ENCODE measurements at places on chromosomes 12 and 14.

DNA sequence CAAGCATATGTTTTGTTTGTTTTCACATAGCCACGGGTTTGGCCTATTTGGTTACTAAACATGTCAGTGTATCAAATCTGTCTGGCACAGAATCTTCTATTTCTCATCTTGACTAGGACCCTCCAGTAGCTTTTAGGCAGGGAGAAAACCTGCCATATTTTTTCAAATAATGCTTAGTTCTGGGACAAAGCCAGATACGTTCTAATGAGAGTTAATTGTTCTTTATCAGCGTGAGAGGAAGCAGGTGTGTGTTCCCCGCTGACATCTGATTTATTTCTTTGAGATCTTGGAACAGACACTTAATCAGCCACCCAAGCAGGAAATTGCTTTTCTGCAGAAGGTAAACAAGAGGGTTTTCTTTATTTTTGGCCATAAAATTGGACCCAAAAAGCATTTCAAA, 54.8 kb downstream of the GOLGA5 start:
- no peak for DNase-seq

DNA sequence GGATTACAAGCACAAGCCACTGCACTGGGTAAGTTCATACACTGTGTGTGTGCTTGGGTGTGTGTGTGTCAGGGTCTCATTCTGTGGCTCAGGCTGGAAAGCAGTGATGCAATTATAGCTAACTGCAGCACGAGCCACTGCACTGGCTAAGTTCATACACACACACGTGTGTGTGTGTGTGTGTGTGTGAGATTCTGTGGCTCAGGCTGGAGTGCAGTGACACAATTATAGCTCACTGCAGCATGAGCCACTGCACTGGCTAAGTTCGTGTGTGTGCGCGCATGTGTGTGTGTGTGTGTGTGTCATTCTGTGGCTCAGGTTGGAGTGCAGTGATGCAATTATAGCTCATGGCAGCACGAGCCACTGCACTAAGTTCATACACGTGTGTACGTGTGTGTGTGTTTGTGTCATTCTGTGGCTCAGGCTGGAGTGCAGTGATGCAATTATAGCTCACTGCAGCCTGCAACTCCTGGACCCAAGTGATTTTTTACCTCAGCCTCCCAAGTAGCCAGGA, 85.4 kb downstream of the HECTD1 start:
- DNase-seq, result peak; percentile 42

DNA sequence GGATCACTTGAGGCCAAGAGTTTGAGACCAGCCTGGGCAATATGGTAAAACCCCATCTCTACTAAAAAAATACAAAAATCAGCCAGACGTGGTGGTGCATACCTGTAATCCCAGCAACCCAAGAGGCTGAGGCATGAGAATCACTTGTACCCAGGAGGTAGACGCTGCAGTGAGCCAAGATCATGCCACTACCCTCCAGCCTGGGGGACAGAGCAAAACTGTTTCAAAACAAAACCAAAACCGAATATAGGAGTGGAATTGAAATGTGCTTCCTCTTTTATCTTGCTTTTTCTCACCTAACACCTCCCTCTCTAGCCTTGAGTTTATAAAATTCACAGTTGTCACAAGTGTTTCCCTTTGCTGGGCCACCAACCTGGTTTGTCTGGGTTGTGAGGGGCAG, 181.9 kb downstream of the PAH start:
- DNase-seq, result no peak

DNA sequence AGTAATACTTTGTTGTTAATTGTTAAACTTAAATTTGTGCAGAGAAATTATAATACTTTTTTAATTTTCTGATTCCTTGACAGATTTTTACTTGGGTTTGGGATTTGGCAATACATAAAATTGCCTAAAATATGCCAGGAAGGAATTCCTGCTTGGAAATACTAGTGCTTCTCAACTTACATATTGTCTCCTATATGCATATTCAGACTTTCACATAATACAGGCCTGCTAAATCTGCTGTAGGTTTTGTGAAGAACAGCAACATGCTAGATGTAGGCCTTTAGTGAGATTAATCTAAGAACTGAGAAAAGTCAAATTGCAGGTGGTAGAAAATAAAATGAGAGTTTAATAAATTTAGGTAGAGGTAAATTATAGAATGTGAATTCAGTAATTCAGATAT, 468.5 kb upstream of the MIS18BP1 start:
- no peak for DNase-seq

GRCh38 chr12:75390156-75390898, 562 bp upstream of the GLIPR1L2 start:
- no peak for DNase-seq

GRCh38 chr14:103526247-103526913, 2.6 kb upstream of the TRMT61A start:
- no peak for DNase-seq

DNA sequence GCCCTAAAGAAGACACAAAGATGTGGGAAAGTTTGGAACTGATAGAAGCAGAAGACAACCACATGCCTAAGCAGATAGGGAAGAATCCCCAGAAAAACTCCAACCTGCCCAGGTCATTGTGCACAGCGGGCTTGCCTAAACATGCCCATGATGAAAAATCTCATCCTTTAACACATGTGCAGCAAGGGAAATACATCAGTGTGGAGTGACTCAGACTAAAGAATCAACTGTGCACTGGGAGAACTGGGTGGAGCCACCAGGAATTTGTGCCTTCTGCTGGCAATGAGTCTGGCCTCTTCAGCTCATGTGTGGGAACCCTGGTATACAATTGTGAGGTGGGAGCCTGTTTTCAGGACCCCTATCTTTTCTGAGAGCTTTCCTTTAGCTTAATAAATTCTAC, 398.5 kb downstream of the FSCB start:
- no peak for DNase-seq

GRCh38 chr12:466762-467161, 7.0 kb downstream of the B4GALNT3 start:
- DNase-seq, result no peak

GRCh38 chr12:55721601-55722213, 1.5 kb downstream of the RDH5 start:
- no peak for DNase-seq

DNA sequence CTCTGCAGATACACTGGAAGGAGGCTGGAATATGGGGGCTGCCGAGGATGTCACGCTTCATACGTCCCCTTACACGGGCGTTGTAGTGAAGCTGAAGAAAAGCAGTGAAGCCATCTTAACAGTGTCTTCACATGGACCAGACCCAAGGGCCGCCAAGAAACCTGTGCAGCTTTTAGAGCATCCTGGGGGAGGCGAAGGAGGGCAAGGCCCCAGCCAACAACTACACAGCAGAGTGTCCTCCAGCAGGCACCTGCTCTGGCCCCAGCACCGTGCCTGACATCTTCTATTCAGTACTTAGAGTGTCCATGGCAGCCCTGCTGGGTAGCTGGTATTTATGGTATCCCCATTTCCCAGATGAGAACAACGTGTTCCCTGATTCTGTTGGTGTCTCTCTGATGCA, 48.9 kb upstream of the RIN3 start:
- no peak for DNase-seq

DNA sequence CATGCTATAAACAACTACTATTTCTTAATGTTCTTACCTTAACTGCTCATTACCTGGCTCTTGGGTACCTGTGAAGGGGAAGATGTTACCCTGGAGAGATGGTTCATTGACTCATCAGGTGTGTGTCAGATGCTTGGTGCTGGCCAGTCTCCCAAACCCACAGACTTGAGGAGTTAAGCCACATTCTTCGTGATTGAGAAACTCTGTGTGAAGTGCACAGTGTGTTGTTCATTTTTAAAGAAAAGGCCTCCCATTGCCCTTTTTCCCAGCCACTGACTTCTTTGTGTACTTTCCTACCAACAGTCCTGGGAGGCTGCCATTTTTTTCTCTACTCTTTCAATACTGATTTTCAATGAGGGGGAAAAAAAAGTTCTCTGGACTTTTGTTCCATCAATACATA, 3.2 kb downstream of the MGST1 start:
- peak; percentile 96 for DNase-seq

GRCh38 chr12:103912069-103912468, 18.1 kb upstream of the HSP90B1 start:
- DNase-seq, result no peak

DNA sequence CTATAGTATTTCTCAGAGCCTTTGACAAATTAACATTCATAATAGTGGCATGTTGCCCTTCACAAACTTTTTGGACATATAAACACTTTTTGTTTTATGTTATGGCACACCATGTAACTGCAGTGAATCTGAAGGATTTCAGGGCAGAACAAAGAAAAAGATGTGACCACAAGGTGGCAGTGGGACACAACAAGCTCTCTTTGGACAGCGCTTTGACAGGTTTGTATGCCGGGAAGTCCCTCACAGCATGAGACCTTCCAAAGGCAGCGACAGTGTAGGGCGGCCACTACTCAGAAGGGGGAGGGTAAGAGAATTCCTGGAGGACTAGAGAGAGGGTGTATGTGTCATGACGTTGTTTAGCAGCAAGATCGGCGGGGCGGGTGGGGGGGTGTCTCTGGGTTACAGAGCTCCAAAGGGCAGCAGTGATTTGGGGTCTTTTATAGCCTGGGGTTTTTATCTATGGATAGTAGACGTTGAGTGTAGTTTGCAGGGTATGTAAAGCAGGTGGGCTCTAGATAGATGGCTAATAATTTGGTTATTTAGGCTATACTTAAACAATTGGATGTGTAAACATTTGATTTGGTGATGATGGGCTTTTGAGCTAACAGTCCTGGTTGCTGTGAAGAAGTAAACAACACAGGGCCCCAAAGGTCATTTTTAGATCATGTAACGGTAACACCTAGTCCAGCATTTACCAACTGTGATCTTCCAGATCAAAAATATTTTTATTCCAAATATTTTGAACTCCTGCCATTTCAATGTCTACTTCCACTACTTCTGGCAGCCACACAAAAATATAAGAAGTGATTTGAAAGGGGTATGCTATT, 22.9 kb downstream of the ETFBKMT start:
- DNase-seq, result peak; percentile 87

GRCh38 chr12:1716215-1716862, 25.5 kb downstream of the ADIPOR2 start:
- DNase-seq, result no peak

GRCh38 chr12:113220593-113221180, 577 bp upstream of the TPCN1 start:
- no peak for DNase-seq

DNA sequence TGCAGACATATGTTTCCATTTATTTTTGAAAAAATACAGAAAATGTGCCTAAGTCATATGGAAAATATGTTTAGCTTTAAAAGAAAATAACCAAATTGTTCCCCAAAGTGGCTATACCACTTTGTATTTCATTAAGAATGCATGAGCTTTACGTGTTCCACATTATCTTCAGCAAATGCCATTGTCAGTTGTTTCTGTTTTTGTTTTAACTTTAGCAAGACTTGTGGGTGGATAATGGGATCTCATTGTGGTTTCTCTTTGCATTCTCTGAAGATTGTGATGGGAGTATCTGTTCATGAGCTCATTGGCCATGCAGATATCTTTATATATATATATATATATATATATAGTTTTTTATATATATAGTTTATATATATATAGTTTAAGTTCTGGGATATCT, 181.5 kb downstream of the CCER1 start:
- DNase-seq, result no peak

GRCh38 chr12:131923260-131923659, 5.8 kb upstream of the PUS1 start:
- no peak for DNase-seq

- no peak for DNase-seq
Measured at GRCh38 chr12:89217472-89217871, 134.8 kb downstream of the DUSP6 start.

GRCh38 chr12:49347311-49348193, 864 bp downstream of the DNAJC22 start:
- DNase-seq, result peak; percentile 84

DNA sequence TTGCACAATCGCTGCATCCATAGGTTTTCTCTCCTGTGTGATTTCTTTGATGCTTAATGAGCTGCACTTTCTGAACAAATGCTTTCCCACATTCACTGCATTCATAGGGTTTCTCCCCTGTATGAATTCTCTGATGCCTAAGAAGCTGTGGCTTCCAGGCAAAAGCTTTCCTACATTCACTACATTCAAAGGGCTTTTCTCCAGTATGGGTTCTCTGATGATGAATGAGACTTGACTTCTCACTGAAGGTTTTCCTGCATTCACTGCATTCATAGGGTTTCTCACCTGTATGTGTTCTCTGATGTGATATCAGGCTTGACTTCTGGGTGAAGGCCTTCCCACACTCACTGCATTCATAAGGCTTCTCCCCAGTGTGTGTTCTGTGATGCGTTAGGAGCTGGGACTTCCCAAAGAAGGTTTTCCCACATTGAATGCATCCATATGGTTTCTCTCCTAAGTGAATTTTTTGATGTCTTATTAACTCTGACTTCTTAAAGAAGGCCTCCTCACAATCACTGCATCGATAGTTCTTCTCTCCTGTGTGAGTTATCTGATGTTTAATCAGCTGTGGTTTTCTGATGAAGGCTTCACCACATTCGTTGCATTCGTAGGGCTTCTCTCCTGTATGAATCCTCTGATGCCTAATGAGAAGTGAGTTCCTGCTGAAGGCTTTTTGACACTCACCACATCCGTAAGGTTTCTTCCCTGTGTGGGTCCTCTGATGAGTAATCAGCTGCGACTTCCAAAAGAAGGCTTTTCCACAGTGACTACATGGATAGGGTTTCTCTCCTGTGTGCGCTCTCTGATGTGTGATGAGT, 30.3 kb downstream of the ZNF605 start:
- no peak for DNase-seq

DNA sequence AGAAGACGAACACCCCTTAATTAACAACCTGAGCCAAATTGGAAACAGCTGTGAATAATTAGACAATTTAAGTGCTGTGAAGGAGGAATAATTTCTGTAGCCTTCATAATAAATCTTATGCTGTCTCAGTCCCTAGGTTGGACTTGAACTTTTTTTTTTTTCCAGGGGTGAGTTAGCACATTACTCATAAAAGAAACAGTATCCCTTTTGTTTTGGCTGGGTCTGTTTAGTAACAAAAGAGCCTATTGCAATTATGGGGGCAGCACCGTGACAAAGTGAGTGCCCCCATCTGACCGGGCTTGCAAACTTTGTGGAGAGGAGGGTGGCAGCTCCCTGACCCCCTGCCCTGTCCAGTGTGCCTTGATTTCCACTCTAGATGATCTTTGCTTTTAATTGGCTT, 167.4 kb downstream of the DICER1 start:
- DNase-seq, result no peak

DNA sequence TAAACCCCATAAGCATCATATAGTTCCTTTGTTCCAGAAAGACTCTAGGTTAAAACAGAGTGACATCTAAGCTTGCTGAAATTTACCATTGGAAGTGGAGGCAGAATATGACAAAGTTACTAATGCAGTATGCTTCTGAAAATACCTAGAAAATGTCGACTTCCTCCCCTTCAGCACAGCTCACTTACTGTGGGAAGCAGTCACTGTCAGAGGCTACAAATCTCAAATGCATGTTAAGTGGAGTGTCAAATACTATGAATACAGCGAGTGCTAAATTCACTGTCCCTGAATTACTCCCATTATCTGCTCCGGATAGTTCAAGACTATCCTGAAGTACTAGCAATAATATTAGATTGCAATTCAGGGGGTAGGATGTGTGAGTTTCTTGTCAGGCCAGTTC, 1454.6 kb downstream of the AACS start:
- no peak for DNase-seq

- no peak for DNase-seq
Measured at GRCh38 chr14:76780875-76781647, 19.8 kb downstream of the VASH1 start.
